Fibroblast of the aortic adventitia (primary cell): ENCODE measurements at places on chromosomes 13 and 19.

GRCh38 chr13:50766695-50767094, 76.8 kb downstream of the DLEU7 start:
- DNase-seq: no peak

GRCh38 chr19:18445262-18445948, 7.5 kb upstream of the ISYNA1 start:
- no peak for DNase-seq

DNA sequence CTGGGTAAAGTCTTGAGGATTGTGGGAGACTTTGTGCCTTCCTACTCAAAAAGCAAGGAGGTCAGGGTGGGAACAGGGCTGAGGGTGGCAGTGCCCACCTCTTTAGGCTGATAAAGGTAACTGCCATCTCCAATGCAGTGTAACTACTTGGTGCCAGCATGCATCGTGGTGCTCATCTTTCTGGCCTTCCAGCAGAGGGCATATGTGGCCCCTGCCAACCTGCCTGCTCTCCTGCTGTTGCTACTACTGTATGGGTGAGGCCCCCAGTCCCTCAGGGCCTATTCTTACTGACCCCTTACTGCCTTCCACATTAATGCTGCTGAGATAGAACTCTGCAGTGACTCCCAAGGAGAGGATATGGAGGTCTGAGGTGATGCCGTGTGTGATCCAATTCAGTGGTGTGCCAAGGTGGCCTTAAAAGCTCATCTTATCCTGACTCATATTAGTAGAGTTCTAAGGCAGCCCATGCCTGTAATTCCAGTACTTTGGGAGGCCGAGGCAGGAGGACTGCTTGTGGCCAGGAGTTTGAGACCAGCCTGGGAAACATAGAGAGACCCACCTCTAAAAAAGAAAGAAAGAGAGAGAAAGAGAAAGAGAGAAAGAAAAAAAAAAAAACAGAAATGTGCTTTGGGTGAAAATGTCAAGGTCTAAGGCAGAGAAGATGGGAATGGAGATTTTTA, 9.7 kb upstream of the ARHGAP45 start:
- peak; percentile 69 for DNase-seq

DNA sequence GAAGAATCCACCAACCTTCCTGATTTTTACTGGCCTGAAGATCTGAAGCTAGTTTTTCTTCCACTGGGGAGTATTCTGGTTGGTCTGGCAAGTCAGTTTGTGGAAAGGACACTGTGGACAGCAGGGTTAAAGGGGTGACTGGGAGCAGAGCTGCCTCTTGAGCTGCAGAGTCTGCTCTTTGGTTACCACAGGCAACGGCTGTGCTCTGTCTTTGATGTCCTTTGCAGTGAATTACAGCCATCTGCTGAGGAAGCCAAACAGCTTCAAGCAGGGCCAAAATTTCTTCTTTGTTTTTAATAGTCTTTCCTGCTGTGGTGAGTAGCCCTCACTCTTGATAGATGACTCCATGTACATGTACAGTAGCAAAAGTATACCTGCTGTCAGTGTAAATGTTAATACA, 75.7 kb downstream of the ZNF100 start:
- no peak for DNase-seq

- no peak for DNase-seq
Observed at GRCh38 chr13:91948736-91949135, 550.3 kb downstream of the GPC5 start.

DNA sequence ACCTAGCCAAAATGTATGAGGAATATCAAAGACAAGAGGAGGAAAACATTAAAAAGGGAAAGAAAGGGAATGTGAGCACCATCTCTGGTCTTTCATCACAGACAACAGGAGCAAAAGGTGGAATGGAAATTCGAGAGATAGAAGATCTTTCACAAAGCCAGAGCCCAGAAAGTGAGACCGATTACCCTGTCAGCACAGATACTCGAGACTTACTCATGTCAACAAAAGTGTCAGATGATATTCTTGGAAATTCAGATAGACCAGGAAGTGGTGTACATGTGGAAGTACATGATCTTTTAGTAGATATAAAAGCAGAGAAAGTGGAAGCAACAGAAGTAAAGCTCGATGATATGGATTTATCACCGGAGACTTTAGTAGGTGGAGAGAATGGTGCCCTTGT, 217.0 kb downstream of the NBEA start:
- DNase-seq: no peak

DNA sequence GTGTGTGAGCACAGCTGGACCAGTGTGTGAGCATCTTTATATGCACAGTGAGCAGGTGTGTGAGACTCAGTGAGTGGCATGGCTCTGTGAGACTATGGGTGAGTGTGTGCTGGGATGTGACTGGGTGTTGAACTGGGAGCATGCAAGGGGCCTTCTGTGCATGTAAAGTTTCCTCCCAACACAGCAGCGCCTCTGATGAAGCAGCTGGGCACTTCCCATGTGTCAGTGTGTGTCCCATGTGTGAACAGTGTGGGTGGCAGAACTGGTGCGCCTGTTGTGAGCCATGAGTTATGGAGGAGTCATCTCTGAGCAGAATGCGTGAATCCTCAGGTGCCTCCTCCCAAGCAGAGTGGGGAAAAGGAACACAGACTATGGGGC, 24.1 kb downstream of the LGALS16 start:
- no peak for DNase-seq

DNA sequence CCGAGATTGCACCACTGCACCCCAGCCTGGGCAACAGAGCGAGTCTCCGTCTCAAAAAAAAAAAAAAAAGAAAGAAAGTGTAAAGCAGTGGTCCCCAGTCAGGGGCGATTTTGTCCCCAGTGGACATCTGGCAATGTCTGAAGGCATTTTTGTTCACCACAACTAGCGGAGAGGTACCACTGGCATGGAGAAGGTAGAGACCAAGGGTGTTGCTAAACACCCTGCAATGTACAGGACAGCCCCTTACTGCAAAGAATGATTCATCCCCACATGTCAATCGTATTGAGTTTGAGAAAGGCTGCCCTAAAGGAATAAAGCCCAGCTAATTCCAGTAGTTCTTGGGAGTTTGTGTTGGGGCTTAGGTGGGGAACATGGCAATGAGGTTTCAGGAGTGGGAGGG, 38.7 kb downstream of the CYP4F2 start:
- DNase-seq: no peak

GRCh38 chr13:49098771-49099512, 121.2 kb upstream of the MLNR start:
- peak; percentile 32 for DNase-seq

DNA sequence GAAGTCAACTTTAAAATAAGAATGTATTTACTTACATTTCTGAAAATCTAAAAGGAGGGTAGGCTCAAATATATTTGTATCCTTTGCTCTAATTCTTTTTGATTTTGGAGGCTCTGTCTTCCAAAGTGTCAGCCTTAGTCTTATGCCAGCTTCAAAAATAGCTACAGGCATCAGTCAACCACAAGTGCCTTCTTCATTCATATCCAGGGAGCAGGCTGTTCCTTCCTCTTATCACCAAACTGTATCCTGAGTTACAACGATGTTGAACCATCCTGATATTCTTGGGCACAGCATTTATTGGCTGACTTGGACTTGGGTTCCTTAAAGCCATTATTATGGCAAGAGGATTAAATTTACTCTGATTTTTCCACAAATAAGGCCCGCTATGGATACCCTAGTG, 1161.3 kb downstream of the PCDH17 start:
- no peak for DNase-seq

- no peak for DNase-seq
Observed at GRCh38 chr13:101979825-101980224, 422.0 kb downstream of the FGF14 start.

GRCh38 chr13:93045836-93046235, 180.8 kb upstream of the GPC6 start:
- DNase-seq: peak; percentile 37

DNA sequence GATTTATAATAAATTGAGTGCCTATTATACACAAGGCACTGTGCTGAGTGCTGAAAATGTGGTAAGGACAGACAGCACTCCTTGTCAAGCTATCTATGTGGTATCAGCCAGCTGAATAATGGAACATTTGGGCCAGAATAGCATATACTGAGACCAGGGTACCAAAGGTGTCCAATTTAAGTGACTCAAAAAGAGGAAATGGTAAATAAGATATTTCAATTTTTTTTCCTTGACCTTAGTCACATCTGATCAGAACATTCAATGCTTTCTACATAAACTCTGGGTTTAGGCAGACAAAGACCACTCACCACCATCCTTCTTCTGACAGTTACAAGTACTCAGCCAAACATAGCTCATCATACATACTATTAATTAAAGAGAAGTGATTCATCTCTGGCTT, 43.2 kb downstream of the RCBTB2 start:
- DNase-seq: no peak

GRCh38 chr19:28429356-28429755, 783.6 kb downstream of the UQCRFS1 start:
- DNase-seq: no peak

GRCh38 chr13:30529085-30529834, 63.5 kb upstream of the HMGB1 start:
- peak; percentile 33 for DNase-seq

GRCh38 chr19:46919324-46919723, 58.5 kb downstream of the ARHGAP35 start:
- DNase-seq: peak; percentile 52

GRCh38 chr13:35293579-35294226, 182.8 kb downstream of the MAB21L1 start:
- DNase-seq: no peak

- peak; percentile 54 for DNase-seq
Observed at GRCh38 chr13:95480131-95480545, 72.4 kb upstream of the CLDN10 start.

DNA sequence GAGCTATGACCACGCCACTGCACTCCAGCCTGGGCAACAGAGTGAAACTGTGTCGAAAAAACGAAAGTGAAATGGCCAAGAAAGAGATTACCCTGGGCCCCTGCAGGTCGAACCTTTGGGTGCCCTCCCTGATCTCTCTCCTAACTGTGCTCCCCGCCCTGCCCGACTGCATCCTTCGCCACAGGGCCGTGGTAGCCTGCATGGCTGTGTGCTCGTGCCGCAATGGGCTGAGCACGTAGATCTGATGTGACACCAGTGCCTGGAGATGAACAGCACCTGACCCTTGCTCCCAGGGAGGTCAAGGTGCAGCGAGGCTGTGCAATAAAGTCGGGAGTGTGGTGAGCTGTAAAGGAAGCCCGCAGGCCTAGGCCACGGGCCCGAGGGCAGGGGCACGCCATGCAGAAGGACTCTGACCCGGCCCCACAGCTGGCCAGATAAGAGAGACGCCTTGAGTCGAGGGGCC, 60.2 kb downstream of the PEX11G start:
- no peak for DNase-seq

DNA sequence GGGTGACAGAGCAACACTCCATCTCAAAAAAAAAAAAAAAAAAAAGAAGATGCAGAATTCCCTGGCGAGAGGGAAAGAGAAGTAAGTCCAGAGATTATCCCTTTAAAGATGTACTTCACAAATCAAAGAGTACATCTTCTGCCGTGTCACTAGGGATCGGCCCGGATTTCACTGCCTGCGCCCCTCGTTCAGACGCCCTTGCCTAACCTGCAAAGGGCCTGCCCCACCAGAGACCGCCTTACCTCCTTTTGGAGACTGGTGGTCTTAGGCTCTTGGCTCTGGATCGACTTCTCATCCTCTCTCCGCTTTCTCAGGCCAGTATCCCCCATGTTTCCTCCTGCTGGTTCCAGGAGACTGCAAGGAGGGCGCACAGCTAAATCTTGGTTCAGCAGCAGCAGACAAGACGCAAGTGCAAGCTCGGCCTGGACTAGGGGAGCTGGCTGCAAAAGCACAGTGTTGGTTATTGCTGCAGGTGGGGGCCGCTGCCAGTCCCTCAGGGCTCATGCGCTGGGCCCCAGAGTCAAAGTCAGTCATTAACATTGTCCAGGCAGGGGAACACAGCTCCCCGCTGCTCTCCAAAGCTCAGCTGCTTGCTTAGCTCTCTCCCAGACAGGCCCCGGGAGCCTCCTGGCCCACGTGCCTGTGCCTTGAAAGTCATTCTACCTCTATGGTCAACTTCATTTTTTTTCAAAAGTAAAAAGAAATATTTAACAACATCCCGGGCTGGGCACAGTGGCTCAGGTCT, 1.2 kb downstream of the SLC7A9 start:
- DNase-seq: no peak

DNA sequence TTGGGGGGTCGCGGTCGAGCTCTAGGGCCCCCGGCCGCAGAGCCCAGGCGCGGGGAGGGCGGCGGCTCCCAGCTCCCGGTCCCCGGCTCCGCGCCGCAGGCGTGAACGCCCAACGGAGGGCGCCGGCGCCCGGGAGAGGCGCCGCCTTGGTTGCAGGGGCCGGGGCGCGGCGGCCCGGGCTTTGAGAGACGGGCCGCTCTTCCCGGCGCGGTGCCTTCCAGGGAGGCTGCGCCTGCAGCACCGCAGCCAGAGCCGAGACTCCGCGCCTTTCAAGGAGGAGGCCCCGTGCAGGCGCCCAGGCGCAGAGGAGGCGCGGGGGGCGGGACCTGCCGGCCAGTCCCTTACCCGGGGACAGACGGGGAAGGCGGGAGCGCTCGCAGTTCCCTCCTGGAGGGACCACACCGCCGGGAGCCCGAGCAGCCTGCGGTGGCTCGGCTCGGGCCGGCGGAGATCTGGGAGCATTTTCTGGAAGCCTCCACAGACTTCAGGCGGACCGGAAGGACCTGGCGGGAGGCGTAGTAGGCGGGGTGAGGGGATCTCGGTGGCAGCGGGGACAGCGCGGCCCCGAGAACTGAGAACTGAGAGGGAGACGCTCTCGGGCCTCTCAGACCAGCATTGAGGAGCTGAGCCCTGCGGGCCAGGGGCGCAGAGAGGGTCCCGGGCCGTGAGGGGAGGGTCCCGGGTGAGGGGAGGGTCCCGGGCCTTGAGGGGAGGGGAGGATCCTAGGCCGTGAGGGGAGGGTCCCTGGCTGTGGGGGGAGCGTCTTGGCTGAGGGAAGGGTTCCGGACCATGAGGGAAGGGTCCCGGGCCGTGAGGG, 25.5 kb upstream of the MCF2L start:
- peak; percentile 5 for DNase-seq

- DNase-seq: peak; percentile 36
Observed at GRCh38 chr19:517721-518597, 10.7 kb downstream of the TPGS1 start.

GRCh38 chr13:41456768-41457588, at the start of gene RGCC:
Gene RGCC (plus strand): TSS chr13:41457550. CDS start chr13:41457708, 158 bp downstream.
- DNase-seq: no peak

- no peak for DNase-seq
Observed at GRCh38 chr19:51210191-51210784, 14.6 kb upstream of the CD33 start.

- DNase-seq: no peak
Observed at GRCh38 chr19:13926715-13927114, 11.5 kb downstream of the PODNL1 start.

- peak; percentile 50 for DNase-seq
Observed at GRCh38 chr19:4206818-4207484, 22.4 kb upstream of the EBI3 start.

DNA sequence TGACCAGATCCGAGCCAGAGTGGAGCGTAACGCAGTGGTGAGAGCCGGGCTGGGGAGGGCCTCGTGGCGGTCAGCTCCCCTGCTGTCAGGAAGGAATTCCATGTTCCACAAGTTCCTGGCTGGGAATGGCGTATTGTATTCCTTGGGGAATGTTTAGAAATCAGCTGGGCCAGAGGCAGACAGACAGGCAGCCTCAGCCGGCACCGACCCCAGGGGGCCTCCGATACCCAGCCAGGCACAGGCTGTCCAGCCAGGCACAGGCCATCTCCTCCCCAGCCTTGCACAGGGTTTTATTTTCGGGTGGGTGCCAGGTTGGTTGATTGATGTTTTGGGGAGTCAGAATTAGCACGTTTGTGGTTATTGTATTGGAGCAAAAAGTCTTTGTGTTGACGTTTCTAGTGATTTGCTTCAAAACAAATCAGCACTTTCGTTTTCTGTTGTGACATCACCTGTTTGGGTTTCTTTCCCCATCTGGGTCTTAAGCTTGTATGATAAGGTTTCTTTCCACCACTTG, 126.6 kb upstream of the MCF2L start:
- DNase-seq: peak; percentile 69
